ENCODE measurements at places on chromosomes 5 and 9.
A peak's percentile ranks its signal among the peaks of the same experiment; 100 is the strongest.

- DNase-seq = no peak
Measured at GRCh38 chr9:13358128-13358527, 78.6 kb upstream of the MPDZ start.

- peak; percentile 20 for DNase-seq
Measured at GRCh38 chr5:123807177-123807945, 295.4 kb downstream of the CSNK1G3 start.

DNA sequence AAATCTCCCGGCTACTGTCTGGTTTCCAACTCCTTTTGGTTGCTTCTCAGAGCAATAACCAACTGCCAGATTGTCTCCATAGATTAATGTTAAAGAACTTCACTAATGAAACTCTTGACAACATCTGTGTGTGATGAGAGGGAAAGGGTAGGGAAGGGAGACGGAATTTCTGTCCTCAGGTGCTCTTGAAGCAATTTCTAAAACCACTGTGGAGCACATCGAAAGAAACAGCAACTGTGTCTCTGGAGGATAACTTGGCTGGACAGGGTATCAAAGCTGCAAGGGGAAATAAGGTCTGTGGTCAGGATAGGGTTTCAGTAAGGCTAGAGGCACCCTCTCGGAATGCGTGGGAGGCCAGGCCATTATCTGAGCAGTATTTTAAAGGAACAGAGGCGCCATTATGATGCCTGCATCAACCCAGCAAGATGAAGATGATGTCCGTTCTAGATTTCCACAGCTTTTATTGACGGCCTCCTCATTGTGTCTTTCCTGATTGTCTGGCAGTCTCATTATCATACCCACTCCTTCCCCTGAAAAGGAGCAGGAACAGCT, 76.6 kb downstream of the RORB start:
- peak; percentile 19 for DNase-seq

GRCh38 chr9:76756268-76756640, 8.0 kb upstream of the PCA3 start:
- peak; percentile 19 for DNase-seq

- DNase-seq = no peak
Measured at GRCh38 chr5:110402562-110402961, 323.9 kb downstream of the TMEM232 start.

- no peak for DNase-seq
Measured at GRCh38 chr5:151205411-151205810, 18.5 kb downstream of the CCDC69 start.

- DNase-seq = no peak
Measured at GRCh38 chr9:88953381-88954029, 37.8 kb upstream of the S1PR3 start.

DNA sequence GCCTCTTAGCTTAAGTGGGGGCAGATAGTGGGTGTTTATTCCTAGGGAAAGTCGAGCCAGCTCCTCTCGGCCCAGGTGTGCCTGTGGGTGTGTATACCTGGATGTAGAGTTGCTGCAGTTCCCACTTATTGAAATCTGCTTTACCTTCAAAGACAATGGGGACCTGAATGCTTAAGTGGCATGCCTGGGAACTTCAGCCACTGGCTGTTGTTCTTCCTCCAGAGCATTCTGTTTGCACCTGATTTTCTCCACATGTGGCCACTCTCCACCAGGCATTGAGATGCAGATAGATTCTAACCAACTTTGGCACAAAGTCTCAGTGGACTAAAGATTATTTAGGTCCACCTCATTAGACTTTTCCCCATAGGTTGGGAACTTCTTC, 186.8 kb downstream of the ZNF462 start:
- DNase-seq = no peak

- peak; percentile 45 for DNase-seq
Measured at GRCh38 chr9:32579706-32580331, 6.9 kb upstream of the NDUFB6 start.

DNA sequence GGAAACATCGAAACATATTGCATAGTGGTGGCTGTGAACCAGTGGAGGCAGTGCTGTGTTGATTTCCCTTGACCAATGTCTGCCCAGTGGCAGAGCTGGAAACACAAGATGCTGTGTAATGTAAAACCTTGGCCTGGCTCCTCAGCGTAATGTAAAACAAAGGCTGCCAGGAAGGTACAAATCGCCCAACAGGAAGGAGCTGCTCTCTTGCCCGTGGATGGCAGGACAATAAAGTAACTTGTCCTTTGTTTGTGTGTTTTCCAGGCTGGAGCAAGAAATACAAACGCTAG, 143.4 kb downstream of the PALM2AKAP2 start:
- no peak for DNase-seq

- DNase-seq = no peak
Measured at GRCh38 chr9:69905286-69905685, 84.7 kb downstream of the CFAP95 start.

GRCh38 chr5:88687373-88687911, 195.5 kb downstream of the MEF2C start:
- no peak for DNase-seq

DNA sequence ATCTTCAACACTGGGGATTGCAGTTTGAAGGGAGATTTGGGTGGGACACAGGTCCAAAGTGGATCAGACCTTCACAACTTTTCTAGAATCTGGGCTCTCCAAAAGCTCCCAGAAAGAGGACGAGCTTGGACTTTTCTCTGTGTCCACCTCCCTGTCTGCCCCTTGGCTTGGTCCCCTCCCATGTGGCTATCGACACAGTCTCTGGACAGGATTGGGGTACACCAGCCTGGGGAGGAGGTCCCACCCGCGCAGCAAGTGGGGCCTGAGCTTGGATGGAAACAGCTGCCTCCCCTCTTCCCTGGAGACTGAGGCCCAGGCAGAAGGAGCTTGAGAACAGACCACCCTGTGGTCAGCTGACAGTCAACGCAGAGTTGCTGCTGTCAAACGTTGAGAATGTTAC, 84.6 kb upstream of the FCN1 start:
- no peak for DNase-seq

- no peak for DNase-seq
Measured at GRCh38 chr5:137122558-137122957, 376.6 kb downstream of the SPOCK1 start.

DNA sequence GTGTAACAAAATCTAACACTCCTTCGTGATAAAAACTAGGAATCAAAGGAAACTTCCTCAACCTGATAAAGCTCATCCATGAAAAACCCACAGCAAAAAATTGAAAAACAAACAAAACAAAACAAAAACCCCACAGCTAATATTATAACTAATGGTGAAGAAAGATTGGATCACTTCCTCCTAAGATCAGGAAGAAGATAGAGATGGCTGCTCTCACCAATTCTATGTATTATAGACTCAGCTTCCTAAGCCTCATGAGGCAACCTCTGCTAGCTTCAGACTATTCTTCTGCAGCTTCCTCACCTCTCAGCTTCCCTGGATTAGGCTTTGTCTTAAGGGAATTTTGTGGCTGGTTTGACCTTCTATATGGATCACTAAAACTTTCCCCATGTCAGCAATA, 40.1 kb downstream of the PHAX start:
- DNase-seq = no peak

GRCh38 chr5:61525512-61526206, 193.6 kb downstream of the ZSWIM6 start:
- no peak for DNase-seq

DNA sequence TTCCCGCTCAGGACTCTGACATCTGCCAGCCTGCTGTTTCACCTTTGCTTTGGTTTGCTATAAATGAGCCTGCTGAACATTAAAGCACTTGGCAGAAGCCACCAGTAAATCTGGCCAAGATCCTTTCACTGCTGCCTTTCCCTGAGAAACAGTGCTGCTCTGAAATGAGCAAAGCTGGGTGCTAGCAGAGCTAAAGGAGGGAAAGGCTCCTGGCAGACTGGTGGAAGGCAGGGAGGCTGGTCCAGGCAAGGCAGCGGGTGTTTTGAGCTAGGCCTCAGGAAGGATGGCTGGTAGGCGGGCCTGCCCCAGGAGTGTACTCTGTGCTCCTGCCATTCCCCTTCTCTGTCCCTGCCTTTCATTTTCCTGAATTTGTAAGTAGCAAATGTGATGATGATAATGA, 52.5 kb upstream of the PTGS1 start:
- DNase-seq = no peak

DNA sequence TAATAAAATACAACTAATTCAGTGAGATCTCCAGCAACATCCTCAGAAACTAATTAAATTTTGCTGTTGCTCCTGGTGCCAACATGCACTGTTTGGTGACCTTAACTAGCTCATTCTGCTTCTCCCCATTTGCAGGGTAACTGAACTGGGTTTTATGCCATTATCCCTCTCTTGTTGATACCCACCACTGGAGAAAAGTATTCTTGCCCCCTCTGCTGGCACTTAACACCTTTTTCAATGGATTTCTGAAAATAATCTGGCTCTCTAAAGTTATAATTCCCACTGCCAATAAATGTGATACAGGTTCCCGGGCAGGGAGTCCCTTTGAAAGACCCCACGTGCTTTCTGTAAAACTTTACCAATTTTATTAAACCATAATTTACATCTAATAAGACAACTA, 394.3 kb downstream of the OSTF1 start:
- no peak for DNase-seq

GRCh38 chr5:147801461-147801860, 18.9 kb upstream of the JAKMIP2 start:
- DNase-seq = no peak

- DNase-seq = no peak
Measured at GRCh38 chr9:114452219-114453165, 52.8 kb downstream of the WHRN start.

DNA sequence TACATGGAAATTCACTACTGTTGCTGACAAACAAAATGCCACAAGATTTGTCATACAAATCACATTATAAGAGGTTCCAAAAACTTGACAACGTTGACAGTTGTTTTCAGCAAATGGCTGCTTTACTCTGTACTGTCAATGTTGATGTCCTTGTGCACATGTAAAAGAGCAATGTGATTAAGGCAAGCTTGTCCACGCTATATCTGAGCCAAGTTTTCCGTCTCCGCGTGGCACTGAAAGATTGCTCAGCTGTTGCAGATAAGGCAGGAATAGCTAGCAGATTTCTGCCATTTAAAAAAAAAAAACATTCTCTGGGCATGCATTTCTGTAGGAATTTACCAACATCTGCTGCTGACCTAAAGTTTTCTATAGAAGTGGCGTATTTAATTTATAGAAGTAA, 46.4 kb upstream of the MEF2C start:
- no peak for DNase-seq

DNA sequence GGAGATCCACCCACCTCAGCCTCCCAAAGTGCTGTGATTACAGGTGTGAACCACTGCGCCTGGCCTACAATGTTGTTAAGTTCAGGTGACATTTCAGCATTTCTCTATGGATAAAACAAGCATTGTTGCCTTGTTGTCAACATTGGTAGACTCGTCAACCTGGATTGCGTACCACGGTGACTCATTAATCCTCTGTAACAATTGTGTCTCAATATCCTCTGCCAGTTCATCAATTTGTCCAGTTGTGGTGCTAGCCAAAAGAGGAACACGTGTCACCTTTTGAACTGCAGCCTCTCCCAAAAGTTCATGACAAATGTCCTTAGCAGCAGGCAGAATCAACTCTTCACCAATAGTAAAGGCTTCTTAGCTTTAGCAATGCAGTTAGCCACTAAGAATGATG, 46.3 kb upstream of the LARP1 start:
- DNase-seq = no peak

- no peak for DNase-seq
Measured at GRCh38 chr9:134318941-134319305, 7.3 kb upstream of the RXRA start.

GRCh38 chr9:101119206-101119819, 90.8 kb downstream of the PLPPR1 start:
- peak; percentile 55 for DNase-seq

- DNase-seq = no peak
Measured at GRCh38 chr9:131226226-131226625, 50.1 kb downstream of the FAM78A start.

DNA sequence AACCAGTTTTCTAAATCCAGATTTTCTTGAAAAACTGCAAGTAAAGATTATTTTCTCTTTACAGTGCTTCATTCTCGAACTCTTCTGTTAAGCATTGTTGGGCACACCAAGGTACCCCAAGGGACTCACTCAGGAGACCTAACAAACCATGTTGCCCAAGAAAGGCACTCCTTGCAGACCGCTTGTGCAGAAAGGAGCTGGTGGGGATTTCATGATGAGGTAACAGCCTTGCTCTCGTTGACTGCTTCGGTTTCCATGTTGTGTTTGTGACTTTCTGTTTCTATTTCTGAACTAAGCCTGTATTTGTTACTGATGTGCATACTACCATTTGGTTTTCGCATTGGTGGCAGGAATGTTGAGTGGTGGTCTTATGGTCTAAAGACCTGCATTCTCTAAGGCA, 266.6 kb upstream of the DAP start:
- DNase-seq = no peak

- DNase-seq = no peak
Measured at GRCh38 chr5:133397990-133398645, 214.2 kb downstream of the FSTL4 start.

DNA sequence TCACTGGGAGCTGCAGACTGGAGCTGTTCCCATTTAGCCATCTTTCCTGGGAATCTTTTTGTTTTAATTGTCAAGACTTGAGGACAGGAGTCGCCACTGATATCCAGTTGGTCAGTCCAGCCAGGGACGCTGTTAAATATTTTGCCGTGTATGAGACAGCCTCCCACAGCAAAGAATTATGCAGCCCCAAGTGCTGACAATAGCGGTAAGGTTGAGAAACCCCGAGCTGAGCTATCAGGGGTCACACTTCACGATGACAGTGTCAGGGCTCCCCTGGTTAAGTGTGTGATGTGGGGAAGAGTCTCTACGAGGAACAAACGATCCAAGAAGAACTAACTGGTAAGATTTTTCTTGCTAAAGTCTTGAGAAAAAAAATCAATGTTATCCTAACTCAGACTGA, 372.0 kb upstream of the MPDZ start:
- DNase-seq = no peak

DNA sequence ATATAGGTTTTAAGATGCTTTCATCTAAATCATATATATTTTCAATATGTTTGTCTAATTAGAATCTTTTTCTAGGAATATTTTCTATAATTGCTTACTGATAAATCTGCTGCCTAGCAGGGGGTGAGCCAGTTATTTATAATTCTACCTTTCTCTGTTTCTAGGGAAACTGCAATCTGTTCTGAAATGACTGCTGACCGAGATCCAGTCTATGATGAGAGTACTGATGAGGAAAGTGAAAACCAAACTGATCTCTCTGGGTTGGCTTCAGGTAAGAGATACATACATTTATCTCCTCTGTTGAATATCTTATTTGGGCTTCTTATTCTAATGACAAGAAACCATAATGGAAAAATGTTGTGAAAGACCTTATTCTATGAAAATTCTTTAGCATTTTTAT, 127.3 kb downstream of the XRCC4 start:
- no peak for DNase-seq
